ENCODE measurements at places on chromosomes 12 and 14.

DNA sequence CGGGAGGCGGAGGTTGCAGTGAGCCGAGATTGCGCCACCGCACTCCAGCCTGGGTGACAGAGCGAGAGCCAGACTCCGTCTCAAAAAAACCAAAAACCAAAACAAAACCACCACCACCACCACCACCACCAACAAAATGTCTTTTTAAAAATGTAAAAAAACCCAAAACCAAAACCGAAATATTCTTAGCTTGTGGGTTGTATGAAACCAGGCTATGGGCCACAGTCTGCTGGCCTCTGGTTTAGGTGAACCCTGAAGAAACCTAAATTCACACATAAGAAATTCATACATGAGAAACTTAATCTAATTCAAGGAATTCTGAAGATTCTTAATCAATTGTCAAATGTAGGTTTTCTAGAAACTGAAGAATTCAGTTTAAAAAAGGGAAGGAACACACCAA is 37.6 kb downstream of the INSM2 start:
- DNase-seq: no peak

DNA sequence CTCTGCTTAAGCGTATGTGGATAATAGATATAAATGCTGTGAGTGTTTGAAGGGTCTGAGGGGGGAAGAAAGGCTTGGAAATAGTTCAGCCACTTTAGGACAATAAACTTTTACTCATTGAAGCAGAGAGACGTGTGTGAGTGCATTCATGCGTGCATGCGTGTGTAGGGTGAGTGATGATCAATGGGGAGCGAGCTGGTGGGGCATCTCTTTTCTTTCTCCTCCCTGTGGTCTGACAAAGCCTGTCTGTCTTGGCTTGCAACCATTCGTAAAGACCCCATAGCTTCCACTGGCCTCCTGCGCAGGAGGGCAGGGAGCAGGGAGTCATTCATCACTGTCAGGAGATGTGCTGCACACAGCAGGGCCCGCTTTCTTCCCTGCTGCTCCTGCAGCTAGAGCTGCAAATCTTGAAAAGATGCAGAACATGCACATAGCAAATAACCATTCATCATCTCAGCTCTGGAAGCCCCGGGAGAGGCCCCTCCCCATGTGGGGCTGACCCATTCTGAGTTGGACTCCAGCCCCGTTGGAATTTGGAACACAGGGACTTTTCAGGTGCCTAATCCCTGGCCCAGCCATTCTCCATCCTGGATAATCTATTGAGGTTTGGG is 223.2 kb downstream of the PPM1H start:
- no peak for DNase-seq

DNA sequence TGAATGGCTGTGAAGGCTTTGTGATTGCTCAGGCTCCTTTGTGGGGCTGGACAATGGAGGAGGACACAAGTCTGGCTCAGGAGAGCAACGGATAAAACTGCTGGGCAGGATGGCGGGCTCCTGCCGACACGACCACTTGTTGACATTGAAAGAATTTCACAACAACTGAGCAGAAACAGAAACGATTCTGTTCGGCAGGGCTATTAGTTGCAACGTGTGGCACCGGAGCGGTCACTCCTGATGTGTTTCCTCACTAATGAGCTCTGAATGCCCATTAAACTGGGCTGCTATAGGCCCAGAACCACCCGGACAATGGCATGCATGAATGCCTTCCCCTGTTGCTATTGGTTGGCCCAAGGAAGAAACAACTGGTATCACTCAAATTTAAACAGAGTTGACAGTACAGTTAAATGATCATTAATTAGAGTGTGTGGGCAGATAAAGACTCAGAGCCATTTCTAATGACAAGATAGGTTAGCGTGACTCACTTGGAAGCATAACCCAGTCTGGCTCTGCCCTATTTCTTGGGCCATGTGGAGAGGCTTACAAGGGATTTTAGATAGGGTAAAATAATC is 142.9 kb downstream of the ASCL1 start:
- no peak for DNase-seq

DNA sequence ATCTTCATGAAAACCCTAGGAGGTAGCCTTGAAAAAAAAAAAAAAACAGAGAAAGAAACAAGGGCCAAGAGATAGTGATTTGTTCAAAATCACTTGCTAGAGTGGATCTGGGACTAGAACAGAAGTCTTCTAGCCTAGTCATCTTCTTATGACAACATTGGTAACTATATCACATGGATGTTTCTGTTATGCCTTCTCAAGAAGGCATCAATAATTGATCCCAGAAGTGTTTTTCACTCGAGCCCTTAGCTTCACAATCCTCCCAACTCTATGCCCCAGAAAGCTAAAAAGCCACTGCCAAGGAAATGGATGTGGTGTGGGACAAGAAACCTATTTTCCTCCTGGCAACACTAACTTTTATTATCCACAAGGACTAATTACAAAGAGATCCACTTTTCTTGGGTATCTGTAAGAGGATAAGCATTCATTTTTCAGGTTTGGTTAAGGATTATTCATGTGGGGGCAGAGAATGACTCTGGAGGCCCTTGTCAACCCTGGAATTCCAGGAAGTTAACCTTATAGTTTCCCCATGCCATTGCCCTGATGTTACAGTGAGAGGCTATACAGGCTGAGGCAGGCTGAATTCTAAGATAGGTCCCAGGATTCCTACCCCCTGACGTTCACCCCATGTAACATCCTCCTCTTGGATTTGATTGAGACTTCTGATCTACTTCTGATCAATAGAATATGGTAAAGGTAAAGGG is 67.7 kb upstream of the CPM start:
- peak; percentile 80 for DNase-seq

GRCh38 chr14:51969852-51970540 is 19.4 kb upstream of the RTRAF start:
- no peak for DNase-seq

DNA sequence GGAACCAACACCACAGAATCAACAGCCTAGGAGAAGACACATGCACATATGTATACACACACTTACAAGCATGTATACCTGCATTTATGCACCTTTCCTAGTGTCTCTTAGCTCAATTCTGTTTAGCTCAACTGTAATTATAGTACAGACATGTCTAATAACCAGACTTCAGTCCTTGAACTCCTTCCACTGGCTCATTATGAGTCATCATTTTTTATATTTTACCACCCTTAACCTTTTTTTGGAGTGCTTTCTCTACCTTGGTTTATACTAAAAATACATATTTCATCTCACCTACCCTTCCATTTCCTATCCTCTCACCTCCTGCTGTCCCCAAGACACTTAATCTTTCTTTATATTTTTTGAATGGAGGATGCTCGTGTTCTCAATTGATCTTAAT is 110.4 kb downstream of the ARID2 start:
- DNase-seq: no peak

DNA sequence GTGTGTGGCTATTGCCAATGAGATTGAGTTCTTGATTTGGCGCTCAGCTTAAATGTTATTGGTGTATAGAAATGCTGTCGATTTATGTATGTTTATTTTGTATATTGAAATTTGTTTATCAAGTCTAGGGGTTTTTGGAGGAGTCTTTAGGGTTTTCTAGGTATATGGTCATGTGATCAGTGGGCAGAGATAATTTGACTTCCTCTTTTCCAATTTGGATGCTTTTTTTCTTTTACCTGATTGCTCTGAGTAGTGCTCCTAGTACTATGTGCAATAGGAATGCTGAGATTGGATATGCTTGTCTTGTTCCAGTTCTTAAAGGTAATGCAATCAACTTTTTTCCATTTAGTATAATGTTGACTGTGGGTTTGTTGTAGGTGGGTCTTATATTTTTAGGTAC is 99.8 kb upstream of the PMCH start:
- no peak for DNase-seq

DNA sequence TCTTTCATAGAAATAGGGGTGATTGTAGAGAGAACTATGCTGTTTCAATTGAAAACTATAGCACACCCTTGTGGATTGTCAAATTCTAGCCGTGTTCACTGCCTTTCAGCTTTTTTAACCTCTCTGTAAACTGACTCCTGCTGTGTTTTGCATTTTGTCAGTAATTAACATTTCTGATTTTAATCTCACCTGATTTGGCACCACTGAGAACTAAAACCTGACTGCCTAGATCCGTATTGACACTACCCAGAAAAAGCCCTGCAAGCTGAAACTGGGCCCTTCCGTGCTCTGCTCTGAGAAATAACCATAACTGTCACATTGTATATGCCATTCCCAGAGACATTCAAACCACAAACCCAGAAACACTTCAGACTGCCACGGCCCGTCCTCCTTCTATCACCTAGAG is 26.6 kb upstream of the ETV6 start:
- DNase-seq: no peak

Measured in EL (cell line).